Lung microvascular endothelial cell (primary cell): ENCODE measurements at places on chromosomes 16 and 17. TPM values are rescaled to one million over a fixed set of nuclear protein-coding genes. Genes with fewer than 3 reads are reported as not detected.
A peak's percentile ranks its signal among the peaks of the same experiment; 100 is the strongest.

The CMTM2 gene
- not detected in 2 replicates for total RNA-seq

The KRTAP4-6 gene
- not detected in 2 replicates for total RNA-seq

- peak; percentile 18 for DNase-seq
Observed at GRCh38 chr17:56113486-56113885, 39.8 kb upstream of the ANKFN1 start.

The CDK3 gene
- total RNA-seq: 0.22 and 0.79 TPM in 2 replicates

- DNase-seq: no peak
Observed at GRCh38 chr17:39651923-39652586, 13.1 kb upstream of the TCAP start.

- DNase-seq: no peak
Observed at GRCh38 chr16:12195296-12195695, 218.8 kb downstream of the SNX29 start.

DNA sequence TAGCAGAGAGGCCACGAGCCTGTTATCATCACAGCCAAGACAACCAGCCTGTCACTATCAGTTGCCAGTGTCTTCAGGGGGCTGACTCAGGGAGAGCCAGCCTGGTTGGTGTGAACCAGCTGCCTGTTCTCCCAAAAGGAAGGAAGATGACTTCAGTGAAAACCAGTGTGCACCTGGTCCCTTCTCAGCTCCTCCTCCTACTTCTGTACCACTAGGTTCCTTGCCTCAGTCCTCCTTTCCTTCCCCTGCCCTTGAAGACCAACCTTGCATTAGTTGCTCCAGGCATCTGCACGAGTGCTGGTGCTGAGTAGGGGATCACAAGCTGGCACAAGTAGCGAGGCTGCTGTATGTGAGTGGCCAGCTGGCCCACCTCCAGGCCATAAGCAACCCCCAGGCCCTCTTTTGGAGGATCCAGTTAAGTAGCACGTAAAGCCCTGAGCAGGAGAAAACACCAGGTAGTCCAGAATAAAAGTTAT, 8.5 kb downstream of the TUBG1 start:
- DNase-seq: no peak

The QPRT gene
- under 0.01 and 0.20 TPM in 2 replicates for total RNA-seq

The NPW gene
- 0.44 and 0.60 TPM in 2 replicates for total RNA-seq

The DUS2 gene
- total RNA-seq: 13.7 and 17.7 TPM in 2 replicates

GRCh38 chr17:73646409-73647300, 2.4 kb upstream of the SDK2 start:
- DNase-seq: no peak

DNA sequence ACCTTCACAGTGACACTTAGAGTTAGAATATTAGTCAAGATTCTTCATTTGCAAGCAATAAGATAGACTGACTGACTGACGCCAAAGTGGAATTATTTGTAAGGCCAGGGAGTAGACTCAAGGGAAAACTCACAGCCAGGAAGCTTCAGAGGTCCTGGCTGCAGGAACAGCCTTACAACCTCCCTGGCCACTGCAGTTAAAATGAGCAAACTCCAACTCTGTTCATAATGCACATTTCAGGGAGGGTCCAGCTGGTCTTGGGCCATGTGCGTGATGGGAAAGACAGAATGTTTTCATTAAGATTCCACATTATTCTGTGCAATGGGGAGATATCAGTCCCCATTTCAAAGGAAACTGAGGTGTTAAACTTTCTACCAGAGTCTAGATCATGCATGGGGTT, 9.9 kb downstream of the CAPNS2 start:
- no peak for DNase-seq

DNA sequence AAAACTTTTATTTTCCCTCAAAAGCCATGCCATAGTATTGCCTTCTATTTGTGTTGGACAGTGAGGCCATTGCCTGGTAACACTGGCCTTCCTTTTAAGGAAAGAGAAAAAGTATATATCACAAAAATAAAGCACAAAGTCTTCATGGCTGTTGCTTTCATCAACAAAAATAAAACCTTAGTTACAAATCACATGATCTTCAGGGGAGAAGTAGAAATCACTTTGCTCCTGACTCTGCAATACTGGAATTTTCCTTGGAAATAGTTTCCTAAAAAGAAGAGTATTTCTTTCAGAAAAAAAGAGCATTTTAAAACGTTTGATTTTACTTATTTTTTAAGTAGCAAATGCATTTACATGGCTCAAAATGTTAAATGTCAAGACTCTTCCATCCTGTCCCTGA, 41.9 kb downstream of the FAM20A start:
- DNase-seq: no peak

- DNase-seq: no peak
Observed at GRCh38 chr17:4772235-4772613, 538 bp downstream of the TM4SF5 start.

The KRTAP17-1 gene
- total RNA-seq: not detected in 2 replicates

GRCh38 chr16:6682142-6682811, 650.4 kb upstream of the RBFOX1 start:
- no peak for DNase-seq

GRCh38 chr17:57939797-57940196, 15.4 kb downstream of the CUEDC1 start:
- DNase-seq: no peak

DNA sequence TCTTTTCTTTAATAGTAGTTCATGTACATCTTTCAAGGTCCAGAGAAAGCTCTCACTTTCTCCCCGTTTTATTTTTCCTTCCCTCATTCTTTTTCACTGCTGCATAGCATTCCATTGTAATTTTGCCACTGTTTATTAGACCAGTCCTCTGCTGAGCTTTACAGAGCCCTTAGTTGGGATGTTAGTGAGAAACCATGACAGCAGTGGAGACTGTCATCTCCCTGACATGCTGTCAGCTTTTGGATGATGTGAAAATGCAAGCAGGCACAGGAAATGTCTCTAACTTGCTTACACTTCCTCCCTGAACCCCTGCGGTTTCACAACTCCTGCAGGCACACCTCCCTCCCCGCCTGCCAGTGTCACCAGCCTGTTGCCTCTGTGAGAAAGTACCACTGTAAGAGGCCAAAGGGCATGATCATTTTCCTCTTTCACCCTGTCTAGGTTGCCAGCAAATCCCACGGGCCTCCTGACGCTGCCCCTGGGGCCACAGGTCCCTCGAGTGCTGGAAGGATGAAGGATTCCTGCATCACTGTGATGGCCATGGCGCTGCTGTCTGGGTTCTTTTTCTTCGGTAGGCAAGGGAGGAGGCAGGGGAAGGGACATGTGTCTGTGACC, at the start of gene ITGAL:
ITGAL (plus strand) TSS at position 415 of the 615 bp plus-strand sequence; CDS start at position 511, 96 bp downstream.
- no peak for DNase-seq

DNA sequence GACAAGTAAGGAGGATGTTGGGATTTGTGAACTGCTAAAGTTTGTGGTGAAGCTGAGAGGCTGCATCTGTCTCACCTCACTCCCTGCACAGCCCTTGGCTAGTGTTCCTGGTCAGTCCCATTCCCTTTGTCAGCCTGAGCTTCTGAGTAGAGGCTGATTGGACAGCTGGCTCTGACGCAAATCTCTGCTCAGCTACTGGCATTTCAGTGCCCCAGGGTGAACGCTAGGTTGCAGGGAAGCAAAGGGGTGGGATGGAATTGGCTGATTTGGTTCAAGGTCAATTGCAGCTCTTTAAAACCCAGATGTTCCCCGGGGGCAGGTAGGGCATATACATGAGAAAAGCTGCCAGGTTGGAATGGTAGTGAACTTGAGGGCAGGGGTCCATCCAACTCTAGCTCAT, 23.1 kb upstream of the CNOT1 start:
- DNase-seq: peak; percentile 15

The RAC3 gene
- 9.7 and 18.3 TPM in 2 replicates for total RNA-seq
